NCI-H748 treated with DMSO at 0.1 percent for 48 hours (cell line): ENCODE measurements at places on chromosomes 7 and 10.

GRCh38 chr7:2482725-2483451 lies 6.7 kb upstream of the GRIFIN start:
- DNase-seq: no peak

GRCh38 chr7:20359341-20359963 lies 28.8 kb downstream of the ITGB8 start:
- no peak for DNase-seq

DNA sequence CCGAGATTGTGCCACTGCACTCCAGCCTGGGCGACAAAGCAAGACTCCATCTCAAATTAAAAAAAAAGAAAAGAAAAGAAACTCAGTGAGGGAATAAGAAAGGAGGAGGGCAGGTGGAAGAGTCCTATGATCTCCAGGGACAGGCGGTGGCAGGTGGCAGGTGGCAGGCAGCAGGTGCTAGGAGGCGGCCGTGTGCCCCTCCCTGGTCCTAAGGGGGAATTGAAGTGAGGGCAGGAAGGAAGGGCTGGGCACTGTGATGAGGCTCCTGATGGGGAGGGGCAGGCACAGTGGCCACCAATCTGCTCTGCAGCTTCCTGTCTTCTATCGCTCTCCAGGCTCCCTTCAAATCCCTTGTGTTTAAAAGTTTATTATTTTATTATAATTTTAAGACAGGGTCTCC lies 41.2 kb upstream of the UBE3C start:
- peak; percentile 9 for DNase-seq

DNA sequence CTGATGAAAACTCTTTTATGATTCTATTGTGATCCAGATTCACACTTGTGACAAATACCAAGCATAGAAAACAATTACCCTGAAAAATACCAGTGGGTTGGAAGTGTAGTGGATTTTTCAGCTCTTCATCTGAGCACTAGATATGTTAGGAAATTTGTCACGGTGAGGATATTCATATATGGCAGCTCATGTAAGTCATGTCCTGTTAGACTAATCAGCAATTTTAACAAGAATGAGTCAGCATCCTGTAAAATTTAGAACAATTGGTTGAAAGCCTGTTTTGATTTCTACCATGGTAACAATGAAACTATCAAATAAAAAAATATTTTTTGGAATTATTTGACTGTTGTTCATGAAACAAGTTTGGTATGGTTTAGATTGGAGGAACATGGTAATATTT lies 334.3 kb downstream of the CACNA2D1 start:
- DNase-seq: no peak

DNA sequence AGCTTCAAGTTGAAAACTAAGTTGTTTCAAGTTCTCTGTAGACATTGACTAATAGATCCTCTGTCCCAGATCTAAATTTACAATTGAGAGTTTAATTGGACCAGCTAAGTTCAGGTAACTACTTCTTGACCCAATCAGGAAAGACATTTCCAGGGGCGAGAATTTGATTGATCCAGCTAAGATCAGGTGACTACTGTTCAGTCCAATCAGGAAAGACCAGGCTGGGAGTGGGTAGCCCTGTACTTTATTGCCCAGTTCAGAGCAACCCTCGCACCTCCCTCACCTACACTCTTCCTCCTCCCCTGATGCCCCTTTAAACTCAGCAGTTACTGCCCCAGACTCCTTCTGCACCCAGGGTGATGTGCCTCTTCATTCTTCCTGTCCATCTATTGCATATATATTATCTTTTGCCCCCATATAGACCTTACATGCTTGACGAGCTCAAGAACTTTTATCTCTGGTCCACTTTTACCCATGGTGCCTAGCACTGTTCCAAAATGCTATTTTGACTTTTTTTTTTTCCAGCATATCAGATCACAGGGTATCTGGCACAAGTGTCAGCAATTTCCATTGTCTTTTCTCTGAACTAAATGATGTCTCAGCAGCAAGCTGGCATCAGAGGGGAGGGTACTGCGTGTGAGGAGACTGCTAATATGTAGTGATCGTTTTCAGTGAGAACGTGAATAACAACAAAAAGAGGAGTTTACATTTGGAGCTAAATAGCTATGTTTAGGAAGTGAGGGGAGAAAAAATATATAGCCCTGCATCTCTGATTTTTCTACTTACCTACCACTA lies 169.4 kb downstream of the KIAA1217 start:
- DNase-seq: no peak

- no peak for DNase-seq
Observed at GRCh38 chr10:30359373-30360206, 10.5 kb upstream of the MTPAP start.

- DNase-seq: no peak
Observed at GRCh38 chr10:129810-130209, 5.4 kb upstream of the ZMYND11 start.

DNA sequence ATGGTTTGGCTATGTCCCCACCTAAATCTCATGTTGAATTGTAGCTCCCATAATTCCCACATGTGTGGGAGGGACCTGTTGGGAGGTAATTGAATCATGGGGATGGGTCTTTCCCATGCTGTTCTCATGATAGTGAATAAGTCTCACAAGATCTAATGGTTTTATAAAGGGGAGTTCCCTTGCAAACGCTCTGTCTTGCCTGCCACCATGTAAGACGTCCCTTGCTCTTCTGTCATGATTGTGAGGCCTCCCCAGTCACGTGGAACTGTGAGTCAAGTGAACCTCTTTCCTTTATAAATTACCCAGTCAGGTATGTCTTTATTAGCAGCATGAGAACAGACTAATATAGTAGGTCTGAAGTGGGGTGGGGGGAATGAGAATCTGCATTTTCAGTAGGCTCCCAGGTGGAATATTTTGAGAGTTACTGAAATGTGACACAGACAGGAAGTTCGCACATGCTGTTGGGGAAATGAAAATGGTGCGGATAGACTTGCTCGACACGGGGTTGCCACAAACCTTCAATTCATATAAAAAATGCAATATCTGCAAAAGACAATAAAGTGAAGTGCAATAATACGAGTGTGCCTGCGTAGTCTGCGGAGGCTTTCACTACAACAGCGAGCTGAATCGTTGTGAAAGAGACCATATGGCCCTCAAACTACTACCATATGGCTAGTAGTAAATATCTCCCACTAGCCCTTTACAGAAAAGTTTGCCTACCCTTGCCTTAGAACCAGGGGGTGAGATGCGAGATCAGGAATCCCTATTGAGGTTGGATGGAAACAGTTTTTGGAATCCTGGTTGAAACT lies 166.1 kb downstream of the GRK5 start:
- DNase-seq: no peak

- no peak for DNase-seq
Observed at GRCh38 chr10:130015075-130015695, 51.1 kb upstream of the EBF3 start.

GRCh38 chr10:77189075-77189474 lies 448.5 kb downstream of the KCNMA1 start:
- DNase-seq: peak; percentile 1

GRCh38 chr10:50417486-50417885 lies 166.2 kb upstream of the ASAH2 start:
- DNase-seq: no peak

GRCh38 chr7:1609023-1609422 lies 39.2 kb upstream of the PSMG3 start:
- no peak for DNase-seq

DNA sequence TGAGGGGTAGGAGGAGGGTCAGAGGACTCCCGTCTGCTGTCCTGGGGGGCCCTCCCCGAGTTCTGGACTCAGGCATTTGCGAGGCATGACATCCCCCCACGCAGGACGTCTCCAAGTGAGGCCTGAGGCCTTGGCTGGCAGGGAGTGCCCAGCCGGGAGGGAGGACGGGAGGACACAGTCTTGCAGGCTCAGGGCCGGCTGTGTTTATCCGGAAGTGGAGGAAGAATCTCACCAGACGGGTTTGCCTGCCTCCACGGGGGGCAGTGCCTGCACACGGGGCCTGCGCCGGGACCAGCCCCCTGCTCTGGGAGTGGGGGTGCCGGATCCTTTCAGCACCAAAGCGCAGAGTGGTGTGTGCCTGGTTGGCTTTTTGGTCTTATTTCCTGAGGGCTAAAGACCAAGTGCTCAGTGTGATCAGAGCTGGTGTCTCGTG lies 10.9 kb downstream of the PWWP2B start:
- DNase-seq: peak; percentile 53

- DNase-seq: no peak
Observed at GRCh38 chr7:114825423-114825951, 96.4 kb upstream of the MDFIC start.

GRCh38 chr7:157003756-157004520 lies 6.5 kb downstream of the MNX1 start:
- no peak for DNase-seq

DNA sequence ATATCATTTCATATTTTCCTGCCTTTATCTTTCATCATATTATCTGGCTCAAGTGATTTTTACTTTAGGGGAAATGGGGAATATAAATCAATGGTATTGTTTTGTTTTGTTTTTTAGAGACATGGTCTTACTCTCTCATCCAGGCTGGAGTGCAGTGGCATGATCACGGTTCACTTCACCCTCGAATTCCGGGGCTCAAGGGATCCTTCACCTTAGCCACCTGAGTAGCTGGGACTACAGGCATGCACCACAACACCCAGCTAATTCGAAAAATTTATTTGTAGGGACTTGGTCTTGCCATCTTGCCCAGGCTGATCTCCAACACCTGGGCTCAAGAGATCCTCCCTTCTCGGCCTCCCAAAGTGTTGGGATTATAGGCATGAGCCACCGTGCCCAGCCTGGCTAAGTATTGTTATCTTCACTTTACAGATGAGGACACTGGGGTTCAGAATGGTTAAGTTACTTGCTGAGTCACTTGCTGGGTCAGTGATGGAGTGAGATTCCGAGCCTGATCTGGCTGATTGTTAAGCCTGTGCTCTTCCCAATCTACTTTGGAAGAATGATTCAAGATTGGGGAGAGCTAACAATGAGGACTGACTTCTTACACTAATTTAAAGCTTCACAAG lies 3.7 kb upstream of the SLC16A9 start:
- DNase-seq: no peak

DNA sequence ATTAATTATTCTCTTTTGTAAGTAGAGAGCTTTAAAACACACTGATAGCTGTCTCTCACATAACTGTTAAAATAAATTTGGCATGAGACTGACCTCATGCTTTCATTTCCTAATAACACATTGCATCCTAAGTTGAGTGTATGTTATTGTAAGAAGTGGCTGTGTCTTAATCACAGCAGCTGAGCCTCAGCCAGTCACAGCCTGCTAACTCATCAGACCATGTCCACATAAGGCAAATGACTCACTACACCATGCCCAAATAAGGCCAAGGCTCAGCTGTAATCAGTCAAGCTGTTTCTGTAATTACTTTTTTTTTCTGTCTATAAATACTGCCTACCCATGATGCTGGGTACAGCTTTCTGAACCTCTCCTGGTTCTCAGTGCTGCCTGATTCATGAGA lies 860.9 kb downstream of the XPNPEP1 start:
- no peak for DNase-seq

DNA sequence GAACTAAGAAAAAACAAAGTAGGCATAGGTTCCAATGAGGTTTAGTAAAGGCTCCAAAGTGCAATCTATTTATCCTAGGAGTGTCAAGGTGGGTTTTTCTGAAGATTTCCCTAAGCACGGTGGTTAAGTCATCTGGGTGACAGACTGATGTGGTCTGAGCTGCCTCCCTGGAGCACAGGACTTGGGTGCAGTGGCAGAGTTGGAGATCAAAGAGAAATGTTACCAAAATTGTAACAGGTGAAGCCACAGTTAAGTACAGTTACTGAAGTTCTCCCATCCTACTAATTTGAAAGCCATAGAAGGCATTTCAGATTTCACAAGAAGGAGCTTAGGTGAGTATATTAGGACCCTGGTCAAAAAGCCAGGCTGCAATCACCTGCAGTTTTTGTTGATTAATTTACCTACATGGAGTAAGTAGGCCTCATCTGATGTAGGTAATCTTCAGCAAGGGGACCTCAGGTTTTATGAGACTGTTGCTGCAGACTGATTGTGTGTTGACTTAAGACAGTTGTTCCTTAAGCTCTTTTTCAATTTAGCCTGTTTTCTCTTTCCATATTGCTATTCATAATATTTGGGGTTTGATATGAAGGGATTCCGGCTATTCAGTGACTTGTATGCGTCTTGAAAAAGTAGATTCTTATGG lies 3.0 kb downstream of the DLX6 start:
- no peak for DNase-seq

DNA sequence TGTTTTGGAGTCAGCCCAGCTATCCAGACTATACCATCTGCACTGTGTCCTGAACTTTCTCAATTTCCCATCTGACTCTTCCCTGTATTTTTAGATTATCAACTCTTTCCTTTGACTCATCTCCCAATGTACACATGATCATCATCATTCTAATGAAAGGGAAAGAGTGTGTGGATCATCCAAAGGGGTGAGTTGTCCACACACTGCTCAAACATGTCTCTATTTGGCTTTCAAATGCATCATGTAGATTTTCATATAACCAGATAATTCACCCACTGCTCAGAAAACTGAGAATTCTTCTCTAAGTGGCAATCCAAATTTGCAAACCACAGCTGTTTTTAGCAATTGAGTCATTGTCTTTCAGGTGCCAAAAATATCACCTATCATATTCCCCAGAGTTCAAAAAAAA lies 190.2 kb upstream of the HPS1 start:
- DNase-seq: no peak

GRCh38 chr7:18458830-18459229 lies 36.7 kb upstream of the HDAC9 start:
- DNase-seq: no peak

DNA sequence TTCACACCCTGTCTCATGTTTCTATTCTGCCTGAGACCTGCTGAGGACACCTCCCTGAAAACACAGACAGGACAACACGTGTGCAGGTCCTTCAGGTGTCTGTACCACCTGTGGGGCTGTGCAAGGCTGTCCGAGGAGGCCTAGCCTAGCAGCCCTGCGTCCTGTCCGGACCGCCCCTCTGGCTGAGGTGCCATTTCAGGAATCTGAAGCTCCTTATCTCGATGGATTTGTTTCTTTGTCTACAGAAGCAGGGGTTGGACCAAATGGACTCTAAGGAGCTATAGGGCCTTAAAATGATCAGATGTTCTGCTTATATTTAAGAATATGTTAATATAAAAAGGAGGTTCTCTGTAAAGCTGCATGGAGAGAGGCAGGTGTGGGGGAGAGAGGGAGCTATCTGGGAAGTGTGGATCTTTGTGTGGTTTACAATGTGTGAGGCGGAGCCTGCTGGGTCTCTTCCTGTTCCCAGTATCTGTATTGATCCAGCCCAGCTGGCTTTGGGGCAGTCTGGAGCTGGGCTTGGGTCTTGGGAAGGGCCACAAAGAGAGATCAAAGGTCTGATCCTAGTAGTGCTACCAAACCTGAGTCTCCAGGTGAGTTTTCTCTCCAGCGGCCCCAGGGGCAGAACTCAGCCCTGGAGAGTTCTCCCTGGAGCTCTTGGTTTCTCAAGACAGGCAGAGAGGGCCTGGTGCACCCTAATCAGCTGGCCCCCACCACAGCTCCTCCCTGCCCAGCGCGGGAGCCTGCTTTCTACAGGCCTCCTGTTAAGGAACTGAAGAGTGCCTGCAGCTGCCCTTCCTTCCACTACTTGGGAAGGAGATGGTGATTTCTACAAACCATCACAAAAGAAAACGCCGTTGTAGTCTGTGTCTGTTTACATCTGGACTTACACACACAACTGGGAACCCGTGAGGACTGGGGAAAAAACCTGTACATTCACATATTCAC lies 3.4 kb upstream of the MNX1 start:
- DNase-seq: no peak
